ENCODE measurements at places on chromosomes 12 and 14.

GRCh38 chr12:53623548-53624385 lies 2.4 kb downstream of the ATF7 start:
- no peak for DNase-seq

DNA sequence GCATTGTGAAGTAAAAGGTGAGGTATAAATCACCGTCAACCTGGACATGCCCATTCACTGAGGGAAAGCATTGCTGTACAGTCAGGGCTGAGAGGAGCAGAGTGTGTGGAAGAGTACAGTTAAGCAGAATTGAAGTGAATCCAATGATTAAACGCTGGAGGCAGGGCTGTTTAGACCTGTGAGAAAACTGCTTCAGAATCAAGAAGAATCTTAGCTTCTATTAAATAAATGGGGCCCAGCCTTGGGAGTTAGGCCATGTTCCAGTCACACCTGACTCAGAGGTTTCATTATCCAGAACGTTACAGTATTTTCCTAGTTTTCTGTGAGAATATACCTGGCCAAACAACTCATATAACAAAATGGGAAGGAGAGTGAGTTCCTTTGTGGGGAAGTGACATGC lies 86.9 kb downstream of the ATP23 start:
- DNase-seq, result no peak

GRCh38 chr12:115752156-115752555 lies 525.3 kb downstream of the MED13L start:
- DNase-seq, result no peak

GRCh38 chr14:54177019-54177418 lies 219.8 kb upstream of the CDKN3 start:
- no peak for DNase-seq

GRCh38 chr12:104758771-104759170 lies 199.3 kb downstream of the SLC41A2 start:
- no peak for DNase-seq

- no peak for DNase-seq
These were observed 10.2 kb downstream of the BAG5 start for GRCh38 chr14:103552011-103552845.

DNA sequence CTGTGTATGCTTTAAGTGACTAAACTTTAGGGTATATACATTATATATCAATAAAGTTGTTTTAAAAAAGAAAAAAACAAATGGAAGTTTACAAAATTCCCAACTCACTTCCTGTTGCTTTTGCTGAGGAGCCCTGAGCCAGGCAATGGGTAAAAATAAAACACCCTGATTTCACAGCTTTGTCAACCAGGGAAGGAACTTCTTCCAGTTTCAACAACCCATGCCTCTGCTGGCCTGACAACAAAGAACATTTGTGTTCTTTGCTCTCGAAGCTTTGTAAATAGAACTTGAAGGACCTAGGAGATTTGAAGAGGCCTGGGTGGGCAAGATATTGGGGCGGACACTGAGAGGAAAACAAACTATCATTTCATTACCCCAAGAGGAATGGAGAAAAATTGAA lies 141.2 kb upstream of the NOS1 start:
- DNase-seq, result no peak

DNA sequence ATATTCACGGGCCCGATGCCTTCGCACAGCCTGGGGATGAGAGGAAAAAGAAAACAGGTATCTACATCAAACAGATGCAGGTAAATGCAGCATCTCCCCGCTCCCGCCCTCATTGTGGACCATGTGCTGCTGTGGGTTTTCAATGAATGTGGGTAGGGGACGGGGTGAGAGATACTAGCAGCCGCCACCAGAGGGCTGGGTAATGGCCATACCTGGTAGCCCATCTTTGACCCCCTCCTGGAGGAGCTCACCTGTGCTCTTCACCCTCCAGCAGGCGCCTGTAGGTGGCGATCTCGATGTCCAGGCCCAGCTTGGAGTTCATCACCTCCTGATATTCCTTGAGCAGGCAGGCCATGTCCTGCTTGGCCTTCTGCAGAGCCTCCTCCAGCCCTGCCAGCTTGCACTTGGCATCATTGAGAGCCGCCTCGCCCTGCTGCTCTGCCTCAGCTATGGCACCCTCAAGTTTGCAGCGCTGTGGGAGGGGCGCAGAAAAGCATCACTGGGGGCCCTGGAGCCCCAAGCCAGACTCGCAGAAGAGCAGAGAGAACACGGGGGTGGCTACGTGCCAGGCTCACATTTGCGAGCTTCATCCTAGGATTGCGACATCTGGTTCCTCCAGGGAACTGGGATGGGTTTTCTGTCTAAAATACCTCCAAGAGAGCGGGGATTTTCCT lies 10.2 kb downstream of the KRT82 start:
- no peak for DNase-seq

- DNase-seq, result no peak
These were observed 20.8 kb upstream of the FBLN5 start for GRCh38 chr14:91968280-91968679.

DNA sequence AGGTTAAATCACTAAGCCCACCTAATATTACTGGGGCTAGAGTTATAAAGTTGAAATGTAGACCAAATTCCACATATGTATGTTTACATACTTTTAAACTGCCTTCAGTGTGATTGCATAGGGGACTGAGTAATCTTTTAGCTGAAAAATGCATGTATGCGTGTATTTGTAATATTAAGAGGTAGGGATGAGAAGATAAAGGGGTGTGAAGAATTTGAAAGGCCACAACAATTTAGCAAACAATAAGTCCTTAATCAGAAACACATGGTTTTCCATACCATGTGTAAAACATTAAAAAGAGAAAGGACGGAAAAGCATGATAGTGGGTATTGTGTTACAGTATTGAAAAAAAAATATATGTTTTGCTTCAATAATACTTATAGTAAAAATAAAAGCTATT lies 919.9 kb upstream of the FLRT2 start:
- no peak for DNase-seq

DNA sequence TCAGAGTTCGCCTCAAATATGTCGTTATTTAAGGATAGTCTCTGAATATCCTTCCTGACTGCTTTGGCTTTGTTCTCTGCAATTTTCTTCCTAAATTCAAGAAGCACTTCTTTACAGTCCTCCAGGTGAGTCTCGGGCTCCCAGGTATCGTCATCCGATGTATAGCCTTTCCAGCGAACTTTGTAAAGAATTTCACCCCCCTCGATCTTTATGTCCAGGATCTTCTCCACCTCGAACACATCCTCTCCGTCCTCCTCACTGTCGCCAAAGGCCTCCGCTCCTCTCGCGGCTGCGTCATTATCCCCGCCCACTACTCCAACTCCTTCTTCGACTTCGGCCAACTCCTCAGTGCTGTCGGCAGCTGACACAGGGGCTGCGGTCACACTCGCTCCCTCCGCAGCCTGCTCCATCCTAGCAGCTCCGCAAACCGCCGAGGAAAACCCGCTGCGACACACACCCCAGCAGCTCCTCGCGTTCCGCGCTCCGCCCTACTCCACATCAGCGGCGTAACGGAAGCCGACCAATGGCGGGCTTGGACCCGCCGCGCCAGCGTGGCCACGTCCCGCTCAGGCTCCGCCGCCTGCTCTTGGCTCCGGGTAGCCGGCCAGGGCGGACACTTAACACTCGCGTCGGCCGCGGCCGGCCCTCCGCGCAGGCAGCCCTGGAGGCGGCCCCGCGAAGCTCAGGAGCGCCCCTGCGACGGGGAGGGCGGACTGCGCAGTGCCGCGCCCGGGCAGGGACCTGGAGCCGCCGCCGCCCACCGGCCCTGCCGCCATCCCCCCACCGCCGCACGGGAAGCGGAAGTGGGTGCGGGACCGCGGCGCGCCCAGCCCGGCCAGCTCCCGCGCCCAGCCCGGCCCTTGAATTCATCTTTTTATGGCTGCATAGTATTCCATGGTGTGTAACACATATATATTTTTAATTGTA lies 4.1 kb downstream of the CD163L1 start:
- no peak for DNase-seq

- DNase-seq, result no peak
These were observed 37.0 kb downstream of the NUAK1 start for GRCh38 chr12:106101803-106102202.

DNA sequence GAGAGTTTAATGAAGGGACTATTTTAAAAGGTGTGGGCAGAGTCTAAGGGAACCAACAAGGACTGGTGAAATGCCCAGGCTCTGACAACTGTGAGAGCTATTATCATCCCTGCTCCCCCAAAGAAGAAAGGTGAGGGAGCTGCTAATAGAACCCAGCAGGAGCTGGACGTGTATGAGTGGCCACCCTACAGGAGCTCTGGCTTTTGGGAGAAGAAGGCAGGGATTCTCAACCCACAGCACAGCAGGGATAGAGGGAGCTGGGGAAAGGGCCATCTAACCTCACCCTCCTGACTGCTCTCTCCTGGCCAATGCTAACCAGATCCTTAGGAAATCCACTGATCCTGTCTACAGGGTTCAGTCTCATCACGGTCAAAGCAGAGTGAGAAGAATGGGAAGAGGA lies 57.1 kb downstream of the GRIN2B start:
- DNase-seq, result no peak

DNA sequence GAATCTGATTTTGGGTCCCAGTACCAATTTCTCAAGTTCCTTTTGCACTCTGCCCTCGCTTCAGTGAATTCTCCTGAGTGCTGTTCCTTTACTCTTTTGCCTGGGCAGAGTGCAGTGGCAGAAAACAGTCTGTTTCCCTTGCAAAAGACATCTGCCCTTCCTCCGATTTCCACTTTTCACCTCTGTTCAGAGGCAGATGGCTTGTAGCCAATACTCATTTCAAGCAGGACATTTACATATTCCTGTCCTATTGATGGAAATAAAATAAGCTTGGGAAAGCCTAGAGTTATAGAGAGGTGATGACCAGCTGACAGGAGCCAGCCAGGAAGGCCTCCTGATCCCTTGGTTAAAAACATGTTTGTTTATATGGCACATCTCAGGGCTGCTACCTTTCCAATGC lies 111.0 kb downstream of the SLC8A3 start:
- no peak for DNase-seq

DNA sequence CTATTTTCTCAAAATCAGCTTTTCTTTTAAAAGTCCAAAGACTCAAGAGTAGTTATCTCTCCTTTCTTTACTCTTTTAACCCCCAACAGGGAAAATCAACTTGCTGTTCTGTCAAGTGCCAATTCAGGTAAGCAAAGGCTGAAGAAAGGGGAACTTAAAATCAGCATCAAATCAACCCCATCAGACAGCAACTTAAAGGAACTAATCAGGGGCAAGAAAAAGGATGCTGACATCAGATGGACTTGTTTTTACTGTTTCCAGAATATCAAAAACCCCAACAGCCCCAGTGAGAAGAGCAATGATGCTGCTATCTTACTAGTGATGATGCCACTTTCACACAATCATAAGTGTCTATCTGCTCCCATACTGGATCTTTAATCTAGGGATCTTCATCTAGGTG lies 3.4 kb downstream of the BAZ2A start:
- DNase-seq, result no peak

DNA sequence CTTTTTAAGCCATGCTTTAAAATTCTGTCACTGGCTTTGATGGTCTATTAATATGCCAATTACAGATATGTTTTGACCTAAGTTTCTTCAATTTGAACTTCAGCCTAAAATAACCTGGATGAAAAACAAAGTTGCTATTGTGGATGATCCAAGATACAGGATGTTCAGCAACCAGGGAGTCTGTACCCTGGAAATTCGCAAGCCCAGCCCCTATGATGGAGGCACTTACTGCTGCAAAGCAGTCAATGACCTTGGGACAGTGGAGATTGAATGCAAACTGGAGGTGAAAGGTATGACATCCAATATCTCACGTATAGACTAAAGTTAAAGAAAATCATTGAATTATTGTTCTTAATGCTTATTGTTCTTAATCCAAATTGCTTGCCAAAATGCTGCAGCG lies 17.2 kb upstream of the CHPT1 start:
- DNase-seq, result no peak

DNA sequence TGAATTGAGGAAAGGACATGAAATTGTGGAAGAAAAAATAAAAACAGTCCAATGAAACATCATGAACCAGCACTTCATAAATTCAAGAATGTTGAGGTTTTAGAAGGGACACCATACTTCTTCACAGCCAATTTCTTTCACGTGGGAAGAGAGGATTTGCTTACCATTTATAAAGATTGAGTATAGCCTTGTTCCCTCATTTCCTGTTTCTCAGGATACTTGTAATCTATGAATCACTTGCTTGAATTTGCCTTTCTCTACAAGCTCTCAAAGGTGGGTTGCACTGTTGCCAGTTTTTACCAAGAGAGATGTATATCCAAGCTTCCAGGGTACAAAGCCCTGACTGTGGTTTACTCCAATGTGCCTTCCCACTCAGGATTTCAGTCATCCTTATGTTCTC lies 116.1 kb downstream of the DUSP6 start:
- DNase-seq, result no peak

DNA sequence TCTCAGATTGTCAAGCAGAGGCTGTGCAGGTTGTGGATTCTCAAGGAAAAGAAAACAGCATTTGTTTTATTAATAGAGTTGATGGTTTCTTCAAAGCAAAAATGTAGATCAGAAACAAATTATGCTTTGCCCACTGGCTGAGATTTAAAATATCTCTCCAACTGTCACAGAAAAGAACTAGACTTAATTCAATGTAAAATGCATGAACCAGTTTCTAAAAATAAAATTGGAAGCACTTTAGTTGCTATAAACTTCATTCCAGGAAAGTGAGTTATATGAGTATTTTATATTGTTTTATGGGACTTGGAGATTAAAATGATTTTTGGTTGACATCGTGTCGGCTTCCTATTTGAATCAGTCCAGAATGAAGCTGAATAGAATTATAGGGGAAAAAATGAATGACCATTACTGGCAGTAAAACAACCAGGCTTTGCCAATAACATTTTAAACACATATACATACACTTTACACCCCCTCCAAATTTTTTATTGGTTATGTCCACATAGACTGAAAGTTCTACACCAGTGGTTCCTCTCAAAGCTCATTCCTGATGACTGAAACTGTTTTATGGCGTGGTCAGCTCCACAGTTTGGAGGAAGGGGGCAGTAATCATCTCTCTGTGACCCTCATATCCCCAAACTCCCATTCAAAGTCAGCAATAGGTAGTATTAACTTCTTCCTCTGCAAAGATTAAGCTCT lies 55.5 kb upstream of the DAAM1 start:
- DNase-seq, result no peak

DNA sequence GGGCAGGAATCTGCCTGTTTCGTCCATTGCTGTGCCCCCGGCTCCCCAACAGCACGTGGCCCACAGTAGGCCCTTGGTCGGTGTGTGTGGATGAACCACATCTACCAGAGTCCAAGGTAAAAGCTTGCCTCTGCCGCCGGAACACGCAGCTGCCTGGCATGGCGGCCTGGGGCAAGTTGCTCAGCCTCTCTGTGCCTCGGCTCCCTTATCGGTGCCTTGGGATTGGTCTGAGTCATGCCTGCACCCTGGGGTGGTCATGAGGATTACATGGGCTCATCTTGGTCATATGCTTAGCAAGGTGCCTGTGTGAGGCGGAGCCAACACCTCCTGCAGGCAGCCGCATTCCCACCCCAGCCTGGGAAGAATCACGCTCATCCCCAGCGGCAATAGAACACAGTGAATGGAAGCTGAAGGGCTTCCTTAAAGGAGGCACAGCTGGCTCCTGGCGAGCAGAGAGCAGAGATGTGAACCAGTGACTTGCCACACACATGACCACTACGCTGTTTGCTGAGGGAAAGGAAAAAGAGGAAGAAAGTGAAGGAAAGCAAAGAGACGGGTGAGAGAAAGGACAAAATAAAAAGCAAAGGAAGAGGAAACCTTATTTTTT lies 5.5 kb upstream of the SCARB1 start:
- DNase-seq, result no peak

- DNase-seq, result no peak
These were observed 693.0 kb downstream of the NRXN3 start for GRCh38 chr14:78863143-78863542.
